Activated naive CD8-positive, alpha-beta T cell treated with anti-CD3 and anti-CD28 coated beads for 36 hours (primary cell): ENCODE measurements at places on chromosomes 7 and 10.

DNA sequence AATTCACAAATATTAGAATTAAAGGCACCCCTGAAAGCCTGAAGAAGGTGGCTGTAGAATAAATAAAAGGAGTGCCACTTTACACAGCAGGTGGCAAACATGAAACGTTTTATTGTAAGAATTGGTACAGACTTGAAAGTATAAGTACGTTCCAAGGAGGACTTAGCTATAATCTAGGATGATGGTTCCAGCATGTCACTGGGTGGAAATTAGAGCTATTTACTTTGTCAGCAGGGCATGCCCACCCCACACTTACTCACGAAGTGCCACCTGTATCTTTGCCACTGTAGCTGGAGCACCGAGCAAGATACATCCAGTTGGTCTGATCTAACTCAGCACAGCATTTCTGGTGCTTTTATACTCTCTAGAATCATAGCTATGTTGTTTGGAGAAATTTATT is 97.8 kb downstream of the GRM8 start:
- DNase-seq = no peak

DNA sequence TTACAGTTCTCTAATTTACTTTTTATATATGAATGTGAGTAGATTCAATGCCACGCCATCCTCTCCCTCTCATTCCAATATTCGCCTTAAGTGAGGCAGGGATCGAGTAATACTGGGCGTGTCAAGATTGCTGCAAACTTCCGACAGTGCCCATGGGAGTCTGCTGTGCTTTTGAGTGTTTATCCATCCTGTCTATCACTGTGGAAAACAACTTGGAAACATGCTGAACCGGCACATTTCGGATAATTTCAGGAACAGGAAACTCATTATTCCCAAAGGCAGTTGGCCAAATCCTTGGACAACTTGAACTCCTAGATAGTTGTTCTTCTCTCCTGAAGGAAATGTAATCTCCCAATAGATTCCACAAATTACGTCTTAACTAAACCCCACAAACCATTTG is 28.5 kb downstream of the PIP4K2A start:
- DNase-seq = no peak

- DNase-seq = no peak
Measured at GRCh38 chr7:95772771-95773581, 622 bp downstream of the DYNC1I1 start.

- no peak for DNase-seq
Measured at GRCh38 chr7:98360221-98361130, 40.4 kb downstream of the BAIAP2L1 start.

DNA sequence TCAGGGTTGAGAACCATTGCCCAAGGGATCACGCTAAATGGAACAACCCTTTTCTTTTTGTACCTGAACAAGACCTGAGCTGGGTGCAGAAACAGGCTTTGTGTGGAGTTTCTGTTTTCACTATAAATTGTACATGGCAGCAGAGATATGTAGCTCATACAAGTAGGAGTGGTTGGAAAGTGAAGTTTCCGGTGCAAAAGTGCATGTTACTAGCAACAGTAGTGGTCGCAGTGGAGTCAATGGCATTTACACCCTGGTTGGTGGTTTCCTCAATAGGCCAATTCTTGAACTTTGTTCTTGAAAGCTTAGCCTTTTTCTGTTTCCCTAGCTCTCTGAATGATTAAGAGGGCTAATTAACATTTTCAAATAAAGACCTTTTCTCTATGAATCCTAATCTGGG is 170.7 kb downstream of the NEBL start:
- no peak for DNase-seq
